ENCODE measurements at places on chromosomes 1 and 21. TPM values are rescaled to one million over a fixed set of nuclear protein-coding genes. Genes with fewer than 3 reads are reported as not detected.

The INSRR gene
- not detected for total RNA-seq

The PARP1 gene
- total RNA-seq, result 63.6 TPM

The SLC1A7 gene
- not detected for total RNA-seq

The SMCP gene
- not detected for total RNA-seq

The SLC41A1 gene
- 23.8 TPM for total RNA-seq

The TMCC2 gene
- total RNA-seq, result 0.74 TPM

The PALMD gene
- total RNA-seq, result not detected

The GPR52 gene
- total RNA-seq, result 1.1 TPM

The PRAMEF9 gene
- total RNA-seq, result not detected

GRCh38 chr1:151967091-151967490 lies 26.6 kb downstream of the S100A10 start:
- no peak for DNase-seq

DNA sequence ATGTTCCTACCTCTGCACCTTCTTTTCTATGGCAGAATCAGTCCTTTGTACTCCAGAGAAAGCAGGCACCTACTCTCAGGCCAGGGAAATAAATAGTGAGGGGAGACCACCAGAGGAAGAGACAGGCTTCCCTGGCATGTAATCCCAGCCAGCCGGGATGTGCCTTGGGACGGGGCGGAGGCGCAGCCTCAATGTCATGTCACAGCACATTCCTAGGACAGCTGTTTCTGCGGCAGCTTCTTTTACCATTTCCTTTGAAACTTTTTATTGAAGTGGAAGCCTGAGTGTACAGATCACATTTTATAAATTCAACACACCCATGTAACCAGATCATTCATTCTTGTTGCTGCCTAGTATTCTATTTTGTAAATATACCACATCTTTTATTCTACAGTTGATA lies 67.9 kb upstream of the ZNF326 start:
- no peak for DNase-seq

DNA sequence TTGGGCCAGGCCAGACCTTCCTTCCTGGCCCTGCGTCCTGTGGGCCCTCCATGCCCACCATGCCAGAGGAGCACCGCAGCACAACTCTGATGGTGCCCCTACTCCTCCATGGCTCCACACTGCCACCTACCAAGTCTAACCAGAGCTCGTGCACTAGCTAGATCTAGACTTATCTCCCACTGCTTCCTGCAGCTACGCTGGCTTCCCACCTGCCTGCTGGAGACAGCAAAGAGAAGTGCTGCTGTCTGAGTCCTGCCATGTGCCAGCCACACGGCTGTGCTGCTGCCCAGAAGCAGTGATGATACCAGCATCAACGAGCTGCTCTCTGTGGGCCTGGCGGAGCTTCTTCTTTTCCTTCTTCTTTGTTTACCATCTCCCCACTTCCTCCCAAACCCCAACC lies 4.5 kb downstream of the GUCA2B start:
- no peak for DNase-seq

- DNase-seq, result no peak
Measured at GRCh38 chr1:193111641-193112090, 6.5 kb upstream of the GLRX2 start.

DNA sequence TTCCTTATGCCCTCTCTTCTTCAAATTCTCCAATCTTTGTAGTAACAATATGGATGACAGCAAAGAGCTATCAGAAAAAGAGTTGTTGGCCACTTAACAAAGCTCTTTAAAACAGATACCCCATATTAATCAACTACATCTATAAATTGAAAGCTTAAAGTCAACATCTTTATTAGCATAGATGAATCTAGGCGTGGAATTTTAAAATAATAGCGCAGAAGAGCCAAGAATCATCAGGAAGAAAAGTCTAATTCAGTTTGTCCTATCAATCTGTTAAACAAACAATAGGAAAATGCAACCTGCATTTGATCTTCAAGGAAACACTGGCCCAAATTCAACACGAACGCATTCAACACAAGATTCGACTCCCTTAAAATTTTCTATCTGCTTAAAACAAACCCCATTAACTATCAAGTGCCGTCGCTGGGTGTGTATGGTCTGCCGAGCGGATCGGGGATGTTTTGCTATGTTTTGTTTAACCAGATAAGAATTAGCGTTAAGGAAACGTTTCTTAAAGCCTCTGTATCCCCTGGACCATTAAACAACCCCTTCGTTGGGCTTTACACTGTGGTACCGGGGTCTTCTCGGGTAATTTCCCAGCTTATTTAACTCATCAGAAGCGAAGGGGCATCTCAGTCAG lies 1.0 kb downstream of the LYST start:
- no peak for DNase-seq

- no peak for DNase-seq
Measured at GRCh38 chr1:189619682-189620332, 857.9 kb downstream of the BRINP3 start.

DNA sequence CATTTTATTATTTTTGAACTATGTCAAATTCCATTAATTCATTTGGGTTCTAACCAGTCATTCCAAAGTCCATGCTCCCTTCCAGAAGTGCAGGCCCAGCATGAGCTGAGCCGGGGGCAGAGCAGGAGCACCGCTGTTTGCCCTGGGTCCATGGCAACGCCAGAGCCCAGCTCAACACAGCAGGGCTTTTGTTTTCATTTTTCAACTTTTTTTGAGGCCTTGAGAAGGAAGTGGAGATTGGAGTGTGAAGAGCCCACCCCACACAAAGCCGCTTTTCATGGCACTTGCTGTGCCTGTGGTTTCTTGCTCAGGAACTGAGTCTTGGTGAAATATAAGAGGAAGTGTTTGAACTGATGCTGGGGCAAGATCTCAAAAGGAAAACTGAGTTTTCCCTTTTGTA lies 13.2 kb upstream of the PRMT2 start:
- no peak for DNase-seq

GRCh38 chr1:201655243-201655642 lies 116.3 kb downstream of the NAV1 start:
- no peak for DNase-seq

DNA sequence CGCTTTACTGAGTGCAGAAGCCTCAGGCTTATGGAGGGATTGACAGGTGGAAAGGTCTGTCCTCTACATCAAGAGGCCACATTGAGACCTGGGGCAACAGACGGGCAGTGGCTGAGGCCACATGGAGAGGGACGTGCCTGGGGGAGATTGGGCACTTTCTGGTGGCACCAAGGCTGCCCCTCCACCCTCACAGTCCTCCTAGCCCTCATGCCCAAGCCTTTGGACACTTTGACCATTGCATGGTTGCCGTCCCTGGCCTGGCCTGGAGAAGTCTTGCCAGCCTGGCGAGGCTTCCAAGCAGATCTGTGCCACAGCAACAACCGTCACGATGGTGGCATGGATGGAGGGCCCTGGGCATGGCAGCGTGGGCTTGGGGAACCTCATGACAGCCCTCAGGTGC lies 192.1 kb upstream of the VAMP3 start:
- DNase-seq, result no peak
